ENCODE measurements at places on chromosomes 16 and 17. TPM values are rescaled to one million over a fixed set of nuclear protein-coding genes. Genes with fewer than 3 reads are reported as not detected.

The CD300H gene
- total RNA-seq, result not detected

The SLC16A11 gene
- 3.4 TPM for total RNA-seq

The SLC5A10 gene
- total RNA-seq, result not detected

The KNOP1 gene
- 28.6 TPM for total RNA-seq

The PIK3R5 gene
- 50.4 TPM for total RNA-seq

The CCL16 gene
- total RNA-seq, result not detected

The KRTAP2-3 gene
- total RNA-seq, result not detected

The KRTAP4-6 gene
- total RNA-seq, result not detected

The ZNF689 gene
- 9.8 TPM for total RNA-seq

The GPRC5C gene
- 2.0 TPM for total RNA-seq

DNA sequence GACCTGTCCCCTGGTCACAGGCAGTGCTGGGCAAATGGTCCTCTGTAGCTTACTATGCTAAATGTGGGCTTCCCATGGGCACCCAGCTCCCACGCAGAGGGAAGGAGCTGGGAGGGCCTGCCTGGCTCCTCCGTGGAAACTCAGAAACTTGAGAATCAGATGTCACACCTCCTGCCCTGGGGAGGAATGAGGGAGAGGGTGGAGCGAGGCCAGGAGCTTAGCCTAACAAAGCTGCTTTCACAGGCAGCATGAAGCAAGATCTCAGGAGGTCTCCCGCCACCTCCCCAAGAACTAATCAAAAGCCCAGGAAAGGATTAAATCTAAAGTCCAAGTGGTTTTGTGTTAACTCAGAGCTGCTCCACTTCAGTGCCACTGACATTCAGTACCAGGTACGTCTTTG lies 33.6 kb upstream of the XYLT2 start:
- H3K27ac ChIP-seq, result no peak overlapping the region
- peaks cover 15% of the 10 kb centered on the region for H3K27me3 ChIP-seq
- no peak overlapping the region for H3K4me3 ChIP-seq
- no peaks in the 10 kb centered on the region for H3K36me3 ChIP-seq
- peaks cover 28% of the 10 kb centered on the region for H3K4me1 ChIP-seq

GRCh38 chr17:60128171-60128859 lies 21.5 kb upstream of the CA4 start:
- H3K27ac ChIP-seq, result no peak overlapping the region
- H3K4me1 ChIP-seq, result no peaks in the 10 kb centered on the region
- DNase-seq, result no peak
- no peak overlapping the region for H3K4me3 ChIP-seq

DNA sequence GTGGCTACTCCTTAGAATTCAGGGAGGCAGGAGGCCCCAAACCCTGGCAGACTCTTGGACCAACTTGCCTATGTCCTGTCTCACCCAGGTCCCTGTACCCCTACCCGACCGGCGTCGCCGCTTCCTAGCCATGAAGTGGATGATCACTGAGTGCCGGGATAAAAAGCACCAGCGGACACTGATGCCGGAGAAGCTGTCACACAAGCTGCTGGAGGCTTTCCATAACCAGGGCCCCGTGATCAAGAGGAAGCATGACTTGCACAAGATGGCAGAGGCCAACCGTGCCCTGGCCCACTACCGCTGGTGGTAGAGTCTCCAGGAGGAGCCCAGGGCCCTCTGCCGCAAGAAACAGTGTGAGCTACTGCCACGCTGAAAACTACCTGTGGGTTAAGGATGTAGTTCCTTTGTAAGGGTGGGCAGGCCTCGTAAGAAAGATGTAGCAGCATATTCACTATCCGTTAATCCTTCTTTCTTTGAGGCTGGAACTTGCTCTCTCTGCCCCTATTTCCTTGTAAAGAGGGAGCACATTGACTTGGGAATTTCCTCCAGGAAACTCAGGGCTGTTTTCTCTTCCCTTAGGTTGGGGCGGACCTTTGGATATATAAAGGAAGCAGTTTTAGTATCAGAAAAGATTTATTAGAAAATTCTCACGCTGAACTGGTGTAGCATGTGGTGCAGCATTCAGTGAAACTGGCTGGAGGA lies 4.1 kb downstream of the MRPS7 start:
- H3K4me1 ChIP-seq, result peaks cover 35% of the 10 kb centered on the region
- no peak for DNase-seq
- H3K36me3 ChIP-seq, result peaks cover 39% of the 10 kb centered on the region
- H3K4me3 ChIP-seq, result no peak overlapping the region
- no peaks in the 10 kb centered on the region for H3K27me3 ChIP-seq
- H3K27ac ChIP-seq, result no peak overlapping the region

- peaks cover 33% of the 10 kb centered on the region for H3K27me3 ChIP-seq
- no peak overlapping the region for H3K27ac ChIP-seq
- no peak overlapping the region for H3K4me3 ChIP-seq
- H3K36me3 ChIP-seq, result no peaks in the 10 kb centered on the region
Observed at GRCh38 chr17:36816907-36817288, 120.4 kb upstream of the LHX1 start.

- H3K4me3 ChIP-seq, result no peak overlapping the region
- no peak overlapping the region for H3K27ac ChIP-seq
- no peaks in the 10 kb centered on the region for H3K4me1 ChIP-seq
- no peak for DNase-seq
Observed at GRCh38 chr17:33858682-33859081, 396.4 kb upstream of the CCL2 start.

DNA sequence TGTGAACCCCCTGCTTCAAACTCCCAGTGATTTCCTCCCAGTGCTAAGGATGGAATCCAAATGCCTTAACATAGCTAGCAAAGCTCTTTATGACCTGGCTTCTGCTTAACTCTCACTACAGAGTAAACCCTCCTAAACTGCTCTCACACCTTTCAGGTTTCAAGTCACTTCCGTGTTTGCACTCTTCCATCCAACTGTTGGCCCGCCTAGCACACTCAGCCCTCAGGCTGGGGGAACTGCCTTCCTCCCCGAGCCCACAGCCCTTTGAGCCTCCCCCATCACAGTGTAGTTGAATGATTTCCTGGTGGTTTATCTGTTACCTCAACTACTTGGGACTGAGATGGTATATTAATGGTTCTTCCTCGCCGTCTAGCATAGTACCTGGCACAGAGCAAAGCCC lies 342.5 kb downstream of the NPIPA8 start:
- no peak for DNase-seq
- H3K4me3 ChIP-seq, result no peak overlapping the region
- peaks cover 26% of the 10 kb centered on the region for H3K27me3 ChIP-seq
- H3K4me1 ChIP-seq, result no peaks in the 10 kb centered on the region
- H3K27ac ChIP-seq, result no peak overlapping the region

GRCh38 chr17:81120695-81121621 lies 44.3 kb upstream of the PVALEF start:
- no peak overlapping the region for H3K4me3 ChIP-seq
- H3K36me3 ChIP-seq, result no peaks in the 10 kb centered on the region
- DNase-seq, result no peak
- peaks cover 1% of the 10 kb centered on the region for H3K27me3 ChIP-seq
- H3K4me1 ChIP-seq, result peaks cover 5% of the 10 kb centered on the region
- H3K27ac ChIP-seq, result no peak overlapping the region

DNA sequence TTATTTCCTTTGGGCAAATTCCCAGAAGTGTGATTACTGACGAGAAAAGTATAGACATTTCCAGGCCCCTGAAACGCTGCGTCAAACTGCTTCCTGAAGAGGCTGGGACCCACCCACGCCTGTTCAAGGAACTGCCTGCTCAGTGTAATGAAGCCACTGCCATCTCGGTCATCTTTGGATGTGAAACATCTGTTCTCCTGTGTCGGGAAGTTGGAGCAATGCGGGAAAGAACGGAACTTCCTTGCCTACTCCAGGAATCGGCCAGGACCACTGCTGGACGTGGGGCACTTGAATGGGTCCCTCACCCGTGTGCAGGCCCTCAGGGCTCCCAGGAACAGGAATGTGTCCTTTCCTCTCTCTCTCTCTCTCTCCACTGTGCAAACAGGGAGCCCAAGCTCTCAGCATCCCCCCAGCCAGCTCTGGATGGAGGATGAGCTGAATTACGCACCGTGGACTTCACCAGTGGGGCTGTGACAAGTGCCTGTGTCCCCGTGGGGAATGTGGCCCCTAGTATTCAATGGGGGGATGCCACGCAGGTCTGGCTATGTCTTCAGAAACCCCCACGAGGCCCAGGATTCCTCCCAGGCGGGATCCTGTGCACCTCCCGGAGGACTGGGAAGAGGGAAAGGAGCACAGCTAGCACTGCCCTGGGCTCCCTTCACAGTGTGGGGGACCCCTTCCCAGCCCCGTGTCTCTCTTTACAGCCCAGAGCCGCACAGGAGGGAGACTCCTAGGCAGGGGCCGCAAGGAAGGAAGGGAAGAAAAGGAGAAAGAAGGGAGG lies 18.3 kb upstream of the LITAF start:
- no peaks in the 10 kb centered on the region for H3K27me3 ChIP-seq
- H3K4me3 ChIP-seq, result no peak overlapping the region
- no peak overlapping the region for H3K27ac ChIP-seq
- H3K4me1 ChIP-seq, result peaks cover 4% of the 10 kb centered on the region
- DNase-seq, result no peak

DNA sequence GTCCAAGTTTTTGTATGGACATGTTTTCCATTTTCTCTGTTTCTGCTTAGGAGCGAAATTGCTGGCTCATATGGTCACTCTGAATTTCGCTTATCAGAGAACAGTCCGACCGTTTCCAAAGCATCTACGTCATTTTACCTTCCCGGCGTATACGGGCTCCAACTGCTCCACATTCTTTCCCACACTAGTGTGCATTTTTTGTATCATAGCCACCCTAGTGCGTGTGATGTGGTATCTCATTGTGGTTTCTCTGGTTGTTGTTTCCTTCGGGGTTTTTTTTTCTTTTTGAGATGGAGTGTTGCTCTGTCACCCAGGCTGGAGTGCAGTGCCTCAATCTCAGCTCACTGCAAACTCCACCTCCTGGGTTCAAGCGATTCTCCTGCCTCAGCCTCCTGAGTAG lies 31.0 kb upstream of the BHLHA9 start:
- H3K27me3 ChIP-seq, result peaks cover 14% of the 10 kb centered on the region
- DNase-seq, result no peak
- H3K4me1 ChIP-seq, result peaks cover 14% of the 10 kb centered on the region
- H3K4me3 ChIP-seq, result no peak overlapping the region

DNA sequence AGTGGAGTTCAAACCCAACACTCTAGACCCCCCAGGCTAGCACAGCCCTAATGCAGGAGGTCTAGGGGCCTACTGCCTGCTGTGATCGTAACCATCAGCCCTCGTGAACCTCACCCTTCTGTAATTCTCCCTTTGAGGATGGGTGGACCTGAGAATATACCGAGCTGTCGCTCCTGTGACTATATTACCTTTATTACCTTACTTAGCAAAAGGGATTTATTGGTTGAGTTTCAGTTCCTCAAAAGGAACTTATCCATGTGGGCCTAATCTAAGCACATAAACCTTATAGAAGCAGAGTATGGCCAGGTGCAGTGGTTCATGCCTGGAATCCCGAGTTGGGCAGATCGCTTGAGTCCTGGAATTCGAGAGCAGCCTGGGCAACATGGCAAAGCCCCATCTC lies 19.2 kb upstream of the EMP2 start:
- H3K27ac ChIP-seq, result no peak overlapping the region
- peaks cover 6% of the 10 kb centered on the region for H3K27me3 ChIP-seq
- H3K4me3 ChIP-seq, result no peak overlapping the region
- no peaks in the 10 kb centered on the region for H3K4me1 ChIP-seq
- H3K36me3 ChIP-seq, result no peaks in the 10 kb centered on the region

- H3K27ac ChIP-seq, result no peak overlapping the region
- no peaks in the 10 kb centered on the region for H3K4me1 ChIP-seq
- no peak overlapping the region for H3K4me3 ChIP-seq
- no peaks in the 10 kb centered on the region for H3K27me3 ChIP-seq
- H3K36me3 ChIP-seq, result no peaks in the 10 kb centered on the region
Observed at GRCh38 chr16:73329358-73330286, 281.7 kb upstream of the ZFHX3 start.

DNA sequence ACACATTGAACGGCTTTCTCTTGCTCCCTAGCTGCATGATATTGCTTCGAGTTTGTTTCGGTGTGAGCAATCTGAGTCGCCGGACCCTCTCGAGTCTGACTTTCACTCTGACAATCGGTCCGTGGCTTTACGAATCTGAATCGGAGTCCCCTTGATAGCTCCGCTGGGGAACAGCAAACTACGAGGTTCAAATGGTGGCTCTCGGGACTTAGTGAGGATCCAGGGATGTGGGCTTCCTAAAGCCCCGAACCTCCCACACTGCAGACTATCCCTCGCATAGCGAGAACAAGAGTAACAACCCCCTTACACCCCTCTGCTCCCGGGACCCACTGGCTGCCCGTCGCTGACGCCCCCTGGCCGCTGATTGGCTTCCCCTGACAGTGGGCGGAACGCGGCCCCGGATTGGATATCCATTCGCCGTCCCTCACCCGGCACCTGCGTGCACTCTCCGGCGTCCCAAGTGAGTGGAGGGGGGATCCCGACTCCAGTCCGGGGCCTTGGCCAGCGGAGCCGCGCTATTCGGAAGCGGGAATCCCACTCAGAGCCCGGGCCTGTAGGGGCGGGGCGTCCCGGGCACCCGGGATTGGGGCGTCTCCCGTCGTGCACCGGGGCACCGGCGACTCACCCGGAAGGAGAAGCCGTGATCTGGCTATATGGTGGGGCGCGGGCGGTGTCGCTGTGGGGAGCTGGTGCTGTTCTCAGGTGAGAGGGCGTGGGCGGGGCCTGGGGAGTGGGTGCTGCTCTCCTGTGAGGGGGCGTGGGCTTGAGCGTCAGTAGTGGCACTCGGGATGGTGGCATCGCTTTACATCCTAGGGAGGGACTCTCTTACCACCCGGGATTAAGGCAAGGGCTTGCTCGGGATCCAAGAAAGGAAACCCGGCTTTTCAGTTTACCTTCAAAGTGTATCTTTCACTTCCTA lies at the start of gene SNX11:
Gene SNX11 (plus strand): TSS at position 630 of the 919 bp plus-strand sequence. CDS start 4,278 bp downstream, outside the sequence.
- peaks cover 54% of the 10 kb centered on the region for H3K4me1 ChIP-seq
- peak; percentile 95 for DNase-seq
- peak within 1 kb of the TSS; percentile 98 for H3K4me3 ChIP-seq
- H3K36me3 ChIP-seq, result peaks cover 19% of the 10 kb centered on the region
- H3K27ac ChIP-seq, result peak within 1 kb of the TSS; percentile 98

GRCh38 chr17:51818777-51819176 lies 339.7 kb downstream of the CA10 start:
- peaks cover 6% of the 10 kb centered on the region for H3K27me3 ChIP-seq
- H3K4me1 ChIP-seq, result no peaks in the 10 kb centered on the region
- no peak overlapping the region for H3K4me3 ChIP-seq
- H3K36me3 ChIP-seq, result no peaks in the 10 kb centered on the region
- DNase-seq, result no peak

GRCh38 chr17:7685533-7686221 lies 1.6 kb downstream of the TP53 start:
- peak overlapping the region; percentile 92 for H3K4me3 ChIP-seq
- peaks cover 33% of the 10 kb centered on the region for H3K4me1 ChIP-seq
- H3K27me3 ChIP-seq, result no peaks in the 10 kb centered on the region
- H3K36me3 ChIP-seq, result peaks cover 43% of the 10 kb centered on the region

GRCh38 chr16:86019446-86020047 lies 120.6 kb downstream of the IRF8 start:
- no peak overlapping the region for H3K4me3 ChIP-seq
- H3K4me1 ChIP-seq, result peaks cover 15% of the 10 kb centered on the region
- DNase-seq, result peak; percentile 20
- H3K27ac ChIP-seq, result no peak overlapping the region

- H3K27ac ChIP-seq, result no peak overlapping the region
- H3K27me3 ChIP-seq, result peaks cover 28% of the 10 kb centered on the region
- no peak overlapping the region for H3K4me3 ChIP-seq
- H3K36me3 ChIP-seq, result no peaks in the 10 kb centered on the region
Observed at GRCh38 chr17:74196541-74197317, 6.7 kb upstream of the RPL38 start.
